Endothelial cell of coronary artery (primary cell): ENCODE measurements at places on chromosomes 11 and 22. TPM values are rescaled to one million over a fixed set of nuclear protein-coding genes. Genes with fewer than 3 reads are reported as not detected.

INTS4 gene
- 29.5 and 31.0 TPM in 2 replicates for total RNA-seq

CBLIF gene
- total RNA-seq, result not detected in 2 replicates

GLYATL1 gene
- not detected in 2 replicates for total RNA-seq

ASRGL1 gene
- total RNA-seq, result 28.3 and 33.5 TPM in 2 replicates

PRDM10 gene
- total RNA-seq, result 4.4 and 5.1 TPM in 2 replicates

HOATZ gene
- not detected in 2 replicates for total RNA-seq

RAB38 gene
- 2.0 and 2.7 TPM in 2 replicates for total RNA-seq

TMPRSS4 gene
- not detected in 2 replicates for total RNA-seq

LRRN4CL gene
- 0.09 TPM in 2 replicates for total RNA-seq

TPH1 gene
- total RNA-seq, result under 0.01 TPM in 2 replicates

IL18BP gene
- total RNA-seq, result 4.9 and 5.6 TPM in 2 replicates

MMP1 gene
- total RNA-seq, result 4.3 and 664 TPM in 2 replicates

LRP5 gene
- total RNA-seq, result 35.3 and 46.7 TPM in 2 replicates

FTH1 gene
- 433 and 1,243 TPM in 2 replicates for total RNA-seq

RTN4RL2 gene
- total RNA-seq, result under 0.01 TPM in 1 of 2 replicates, not detected in the other

SEPTIN3 gene
- 0.09 TPM in 1 of 2 replicates, not detected in the other for total RNA-seq

SAA1 gene
- not detected in 2 replicates for total RNA-seq
